IMR-90 (cell line): ENCODE measurements at places on chromosomes 11 and 22. TPM values are rescaled to one million over a fixed set of nuclear protein-coding genes. Genes with fewer than 3 reads are reported as not detected.

The PATE2 gene
- total RNA-seq, result under 0.01 TPM in 1 of 2 replicates, not detected in the other

GRCh38 chr11:16750417-16750816 lies 12.0 kb downstream of the C11orf58 start:
- no peak overlapping the region for H3K27ac ChIP-seq
- no peak for DNase-seq
- H3K27me3 ChIP-seq, result no peaks in the 10 kb centered on the region
- peaks cover 56% of the 10 kb centered on the region for H3K36me3 ChIP-seq
- no peaks in the 10 kb centered on the region for H3K4me1 ChIP-seq

The KDM4D gene
- total RNA-seq, result 0.90 and 1.1 TPM in 2 replicates

- H3K4me1 ChIP-seq, result peaks cover 20% of the 10 kb centered on the region
- no peak overlapping the region for H3K4me3 ChIP-seq
- DNase-seq, result peak; percentile 89
- H3K36me3 ChIP-seq, result no peaks in the 10 kb centered on the region
Observed at GRCh38 chr11:112321501-112322172, 61.0 kb upstream of the PLET1 start.

The ARHGAP8 gene
- 0.18 and 0.28 TPM in 2 replicates for total RNA-seq

The ALDH3B1 gene
- total RNA-seq, result 11.8 and 11.9 TPM in 2 replicates

The KRTAP5-9 gene
- total RNA-seq, result not detected in 2 replicates

GRCh38 chr11:31649129-31649966 lies 139.8 kb downstream of the ELP4 start:
- no peaks in the 10 kb centered on the region for H3K27me3 ChIP-seq
- H3K4me3 ChIP-seq, result no peak overlapping the region

DNA sequence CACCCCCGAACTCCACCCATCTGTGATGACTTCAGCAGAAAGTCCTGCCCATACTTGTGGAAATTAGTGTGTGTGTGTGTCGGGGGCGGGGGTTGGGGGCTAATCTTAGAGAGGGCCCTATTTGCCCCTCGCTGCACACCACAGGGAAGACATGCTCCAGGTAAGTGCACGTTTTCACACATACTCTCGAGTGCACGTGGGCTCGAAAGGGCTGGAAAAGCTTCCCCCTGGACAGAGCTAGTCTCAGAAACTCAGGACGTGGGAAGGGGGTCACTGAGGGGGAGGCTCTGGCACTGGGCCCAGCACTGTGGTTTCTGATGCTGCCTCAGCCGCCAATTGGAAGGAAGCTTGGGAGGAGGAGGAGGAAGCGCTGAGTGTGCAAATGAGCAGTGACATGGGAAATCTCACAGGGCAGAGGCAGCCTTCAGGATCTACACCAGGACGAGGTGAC lies 40.7 kb upstream of the CD82 start:
- H3K27me3 ChIP-seq, result peaks cover 17% of the 10 kb centered on the region
- peak; percentile 7 for DNase-seq
- no peaks in the 10 kb centered on the region for H3K36me3 ChIP-seq
- no peak overlapping the region for H3K4me3 ChIP-seq
- H3K27ac ChIP-seq, result no peak overlapping the region

DNA sequence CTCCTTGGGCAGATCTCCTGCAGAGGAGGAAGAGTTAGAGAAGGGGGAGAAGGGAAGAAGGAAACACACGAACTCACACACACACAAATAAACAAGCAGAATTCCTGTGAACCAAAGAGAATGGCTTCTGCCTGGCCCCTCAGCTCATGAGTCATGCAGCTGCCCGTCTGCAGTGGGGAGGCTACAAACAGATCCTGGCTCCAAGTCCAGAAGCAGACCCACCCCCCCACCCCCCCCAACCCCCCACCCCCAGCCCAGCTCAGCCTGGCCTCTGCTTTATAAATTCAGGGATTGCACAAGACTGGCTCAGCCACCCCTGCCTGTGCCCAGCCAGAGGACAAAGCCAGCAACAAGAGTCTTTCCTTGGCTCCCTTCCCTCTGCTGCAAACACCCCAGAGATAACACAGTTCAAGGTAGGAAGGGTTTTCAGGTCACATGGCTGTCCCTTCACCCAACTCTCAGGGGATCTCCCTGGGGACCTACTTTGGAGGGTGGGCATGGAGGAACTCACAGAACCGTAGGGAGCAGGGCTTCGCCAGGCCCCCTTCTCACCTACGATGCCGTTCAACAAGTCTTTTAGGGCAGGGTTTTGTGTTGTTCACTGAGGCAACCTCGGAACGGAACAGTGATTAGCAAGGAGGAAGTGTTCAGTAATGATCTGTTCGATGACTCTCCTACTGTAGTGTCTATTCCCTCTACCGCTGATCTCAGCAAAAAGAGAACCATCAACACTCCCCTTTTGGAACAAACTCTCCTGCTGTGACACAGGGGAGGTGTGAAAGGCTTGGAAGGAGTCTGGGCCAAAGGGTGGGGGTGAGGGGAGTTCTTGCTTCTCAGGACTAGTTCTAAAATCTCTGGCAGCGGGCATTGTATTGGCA lies 35.5 kb downstream of the RPL27A start:
- H3K4me1 ChIP-seq, result peaks cover 62% of the 10 kb centered on the region
- no peaks in the 10 kb centered on the region for H3K27me3 ChIP-seq
- peak overlapping the region; percentile 99 for H3K27ac ChIP-seq
- peaks cover 32% of the 10 kb centered on the region for H3K36me3 ChIP-seq

- H3K27me3 ChIP-seq, result peaks cover 18% of the 10 kb centered on the region
- H3K4me3 ChIP-seq, result no peak overlapping the region
Observed at GRCh38 chr11:120186774-120187591, 23.8 kb upstream of the OAF start.

The OR10A2 gene
- not detected in 2 replicates for total RNA-seq

DNA sequence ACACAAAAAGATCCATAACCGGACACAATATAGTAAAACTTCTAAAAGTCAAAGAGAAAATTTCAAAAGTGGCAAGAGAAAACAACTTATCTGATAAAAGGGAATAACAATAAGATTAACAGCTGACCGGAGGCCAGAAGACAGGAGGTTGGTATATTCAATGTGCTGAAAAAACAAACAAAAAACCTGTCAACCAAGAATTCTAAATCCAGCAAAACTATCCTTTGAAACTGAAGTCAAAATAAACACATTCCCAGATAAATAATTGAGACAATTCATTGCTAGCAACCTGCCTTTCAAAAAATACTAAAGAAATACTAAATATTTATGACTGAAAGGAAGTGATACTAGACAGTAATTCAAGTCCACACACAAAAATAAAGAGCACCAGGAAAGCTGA lies 101.3 kb downstream of the RELT start:
- no peaks in the 10 kb centered on the region for H3K36me3 ChIP-seq
- H3K4me3 ChIP-seq, result no peak overlapping the region
- no peaks in the 10 kb centered on the region for H3K27me3 ChIP-seq
